Type B pancreatic cell (in vitro differentiated cells): ENCODE measurements at places on chromosomes 5 and 9.

GRCh38 chr5:31993165-31993961, 180.8 kb downstream of the GOLPH3 start:
- DNase-seq, result no peak

DNA sequence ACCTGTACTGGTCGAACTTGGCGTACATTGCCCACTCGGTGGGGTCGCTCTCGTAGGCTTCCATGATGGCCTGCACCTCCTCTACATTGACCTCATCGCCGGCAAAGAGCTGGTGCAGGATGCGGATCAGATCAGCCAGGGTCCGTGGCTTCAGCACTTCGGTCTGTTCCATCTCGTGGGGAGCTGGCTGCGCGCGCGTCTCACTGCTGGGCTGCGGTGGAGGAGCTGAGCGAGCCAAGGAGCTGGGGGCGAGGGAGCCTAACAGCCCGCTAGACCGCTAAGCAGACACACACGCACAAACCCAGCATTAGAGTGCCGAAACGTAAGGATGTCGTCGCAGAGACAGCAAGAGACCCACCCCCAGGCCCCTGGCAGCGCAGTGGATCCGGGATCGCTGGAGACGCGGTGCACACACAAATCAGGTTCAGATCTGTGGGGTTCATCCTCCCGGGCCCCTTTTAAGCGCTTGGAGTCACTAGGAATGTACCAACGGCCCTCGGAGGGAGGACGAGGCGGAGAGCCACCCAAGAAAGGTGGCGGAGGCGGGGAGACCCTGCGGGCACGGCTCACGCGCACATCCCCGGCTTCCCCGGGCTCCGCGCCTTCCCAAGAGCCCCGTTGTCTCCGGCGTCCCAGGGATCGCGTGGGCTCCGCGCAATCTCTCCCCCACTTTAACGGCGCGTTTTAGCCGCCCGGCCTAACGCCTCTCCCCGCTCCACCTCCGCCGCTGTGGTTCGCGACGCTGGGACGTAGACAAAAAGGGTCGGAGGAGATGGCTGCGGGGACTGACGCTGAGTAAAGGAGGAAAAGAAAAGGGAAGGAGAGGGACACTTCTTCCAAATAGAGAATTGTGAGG, at the start of gene CDO1:
TSS of gene CDO1 (minus strand) at position 434 of the 856 bp plus-strand sequence. CDS start at position 172, 262 bp downstream.
- peak; percentile 75 for DNase-seq

DNA sequence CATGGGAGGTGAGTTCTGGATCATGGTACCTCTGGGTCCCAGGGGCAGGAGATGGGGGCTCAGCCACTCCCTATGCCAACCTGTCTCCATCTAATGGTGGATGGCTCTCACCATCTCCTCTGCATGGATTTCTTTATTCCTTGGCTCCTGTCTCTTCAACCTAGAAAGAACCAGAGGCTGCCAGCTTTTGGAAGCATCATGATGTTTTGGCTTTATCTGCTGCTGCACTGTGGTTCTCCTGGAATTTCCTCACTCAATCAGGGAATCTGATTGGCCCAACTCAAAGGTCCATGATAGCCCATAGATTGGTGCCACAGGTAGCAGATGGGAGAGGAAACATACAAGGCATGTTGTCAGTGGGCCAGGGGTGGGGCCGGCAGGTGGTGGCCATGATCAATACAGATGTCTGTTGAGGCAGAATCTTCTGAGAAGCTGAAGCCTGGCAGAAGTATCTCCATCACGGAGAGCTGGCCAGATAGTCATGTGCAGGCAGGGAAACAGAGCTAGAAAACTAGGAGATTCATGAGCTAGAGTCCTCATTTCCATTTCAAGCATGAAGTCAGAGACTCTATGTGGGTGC, 158.2 kb downstream of the MACROH2A1 start:
- DNase-seq, result peak; percentile 34

DNA sequence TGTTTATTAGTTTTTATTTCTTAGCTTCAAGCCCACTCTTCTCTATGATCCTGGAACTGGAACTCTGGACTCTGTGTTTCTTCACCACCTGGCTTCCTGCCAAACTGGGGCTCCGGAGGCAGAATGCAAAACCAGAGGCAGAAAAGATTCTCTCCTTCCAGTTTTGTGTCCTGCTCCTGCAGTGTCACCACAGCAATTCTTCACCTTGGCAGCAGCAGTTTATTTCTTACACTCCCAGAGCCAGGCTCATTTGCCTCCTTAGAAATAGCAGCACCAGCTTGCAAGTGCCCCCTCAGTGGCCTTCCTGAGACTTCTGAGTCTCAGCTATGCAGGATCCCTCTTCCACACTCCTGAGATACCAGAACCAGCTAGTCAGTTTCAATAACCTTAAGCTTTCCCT, 26.7 kb upstream of the CAMK4 start:
- no peak for DNase-seq

DNA sequence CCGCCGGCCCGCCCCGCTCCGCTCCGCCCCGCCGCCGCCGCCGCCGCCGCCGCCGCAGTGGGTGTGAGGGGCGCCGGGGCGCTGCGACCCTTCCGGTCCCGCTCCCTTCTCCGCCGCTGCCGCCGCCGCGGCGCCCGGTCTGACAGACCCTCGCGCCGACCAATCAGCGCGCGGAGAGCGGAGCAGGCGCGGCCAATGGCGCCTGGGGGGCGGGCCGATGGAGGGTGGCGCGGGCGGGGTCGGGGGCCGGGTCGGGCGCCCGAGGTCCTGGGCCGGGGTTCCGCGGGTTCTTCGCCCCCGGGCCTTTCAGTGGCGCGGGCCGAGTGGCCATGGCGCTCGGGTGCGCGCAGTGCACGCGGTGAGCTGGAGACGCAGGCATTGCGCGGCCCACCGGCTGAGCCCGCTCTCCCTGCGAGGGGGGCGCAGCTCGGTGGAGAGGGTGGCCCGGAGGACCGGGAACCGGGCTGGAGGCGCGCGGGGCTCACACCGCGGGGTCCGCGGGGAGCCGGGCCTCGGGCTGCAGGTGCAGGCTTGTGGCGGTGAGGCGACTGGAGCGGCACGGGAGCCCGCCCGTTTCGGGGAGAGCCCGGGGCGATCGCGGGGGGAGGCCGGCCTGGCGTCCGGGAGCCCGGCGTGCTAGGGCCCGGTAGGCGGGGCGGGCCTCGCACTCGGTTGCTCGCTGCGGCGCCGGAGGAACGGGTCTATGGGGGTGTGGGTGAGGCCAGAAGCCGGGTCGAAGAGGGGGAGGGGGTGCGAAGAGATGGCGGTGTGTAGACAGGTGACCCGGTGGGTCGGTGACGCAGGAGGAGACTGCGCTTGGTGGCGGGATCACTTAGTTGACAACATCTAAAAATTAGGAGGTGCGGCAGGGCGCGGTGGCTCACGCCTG, at the start of gene MAPK9:
TSS of gene MAPK9 (minus strand) at position 141 of the 889 bp plus-strand sequence. CDS start 11,522 bp downstream, outside the sequence.
- peak; percentile 88 for DNase-seq

DNA sequence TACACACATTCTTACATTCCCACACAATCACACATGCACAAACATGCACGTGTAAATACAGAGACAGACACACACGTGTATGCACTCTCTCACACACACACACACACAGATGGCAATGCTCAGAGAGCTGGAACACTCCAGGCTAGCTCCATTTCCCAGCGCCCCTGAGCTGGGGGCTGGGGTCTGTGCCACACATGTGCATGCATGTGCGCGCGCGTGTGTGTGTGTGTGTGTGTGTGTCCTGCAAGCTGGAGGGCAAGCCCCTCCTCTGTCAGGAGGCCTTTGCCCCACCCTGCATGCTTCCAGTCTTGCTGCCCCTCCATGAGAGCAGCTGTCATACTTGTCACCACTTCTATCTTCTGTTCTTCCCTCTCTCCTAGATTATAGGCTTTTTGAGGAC, 16.6 kb upstream of the S1PR3 start:
- peak; percentile 53 for DNase-seq

DNA sequence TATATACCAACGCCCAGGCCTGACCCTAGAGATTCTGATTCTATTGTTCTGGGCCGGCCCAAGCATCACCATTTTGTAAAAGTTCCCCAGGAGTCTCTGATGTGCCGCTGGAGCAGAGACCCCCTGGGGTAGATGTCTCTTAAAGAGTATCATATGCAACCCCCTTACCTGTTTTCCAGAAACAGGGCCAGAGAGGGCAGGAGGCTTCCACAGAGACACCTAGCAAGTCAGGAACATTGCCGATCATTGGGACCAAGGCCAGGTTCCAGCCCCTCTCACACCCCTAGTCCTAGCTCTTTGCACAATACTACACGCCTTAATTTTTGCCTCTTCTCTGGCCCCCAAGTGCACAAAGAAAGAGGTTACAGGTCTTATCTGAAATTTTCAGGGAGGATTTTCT, 63.8 kb downstream of the TMOD1 start:
- DNase-seq, result peak; percentile 15

DNA sequence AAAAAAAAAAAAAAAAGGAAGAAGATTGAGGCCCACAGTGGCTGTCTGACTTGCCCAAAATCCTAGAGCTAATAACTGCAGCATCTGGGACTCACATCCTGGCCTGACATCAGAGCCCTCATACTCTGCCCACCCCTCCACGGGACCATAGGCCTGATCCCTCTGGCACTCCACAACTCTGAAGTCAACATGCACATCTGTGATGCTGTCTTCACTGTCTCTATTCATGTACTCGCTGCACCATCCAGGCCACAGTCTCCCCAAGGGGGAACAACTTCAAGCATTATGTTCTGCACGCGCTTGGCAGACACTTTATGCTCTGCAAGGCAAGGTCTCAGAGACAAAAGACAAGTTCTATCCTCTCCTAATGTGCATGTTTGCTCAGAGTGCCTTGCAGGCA, 158.2 kb downstream of the SPOCK1 start:
- no peak for DNase-seq

- no peak for DNase-seq
These were observed 108.5 kb downstream of the NNT start for GRCh38 chr5:43711496-43711895.

DNA sequence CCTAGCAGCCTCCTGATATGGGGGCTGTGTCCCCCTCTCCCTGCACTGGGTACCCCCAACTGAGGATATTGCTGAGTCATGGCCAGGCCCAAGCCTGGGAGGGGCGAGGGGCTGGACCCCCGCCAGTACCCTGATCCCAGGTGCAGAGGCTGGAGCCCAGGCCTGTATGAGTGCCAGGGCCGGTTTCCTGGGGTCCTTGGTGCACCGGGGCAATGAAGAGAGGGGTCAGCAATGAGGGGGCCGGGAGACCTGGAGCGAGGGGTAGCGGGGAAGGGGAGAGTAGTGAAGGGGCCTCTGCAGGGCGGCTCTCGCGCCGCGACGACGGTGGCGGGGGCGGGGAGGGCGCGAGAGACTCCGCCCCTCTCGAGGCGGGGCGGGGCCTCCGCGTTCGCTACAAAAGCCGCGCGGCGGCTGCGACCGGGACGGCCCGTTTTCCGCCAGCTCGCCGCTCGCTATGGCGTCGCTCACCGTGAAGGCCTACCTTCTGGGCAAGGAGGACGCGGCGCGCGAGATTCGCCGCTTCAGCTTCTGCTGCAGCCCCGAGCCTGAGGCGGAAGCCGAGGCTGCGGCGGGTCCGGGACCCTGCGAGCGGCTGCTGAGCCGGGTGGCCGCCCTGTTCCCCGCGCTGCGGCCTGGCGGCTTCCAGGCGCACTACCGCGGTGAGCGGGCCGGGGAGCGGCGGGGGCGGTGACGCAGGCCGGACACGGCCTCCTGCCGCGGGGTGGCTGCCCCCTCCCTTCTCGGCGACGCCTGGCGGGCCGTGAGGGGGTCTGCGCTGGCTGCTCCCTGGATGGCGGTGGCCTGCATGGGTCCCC, at the start of gene SQSTM1:
TSS of gene SQSTM1 (plus strand) at position 423 of the 815 bp plus-strand sequence. CDS start at position 455, 32 bp downstream.
- DNase-seq, result peak; percentile 87

DNA sequence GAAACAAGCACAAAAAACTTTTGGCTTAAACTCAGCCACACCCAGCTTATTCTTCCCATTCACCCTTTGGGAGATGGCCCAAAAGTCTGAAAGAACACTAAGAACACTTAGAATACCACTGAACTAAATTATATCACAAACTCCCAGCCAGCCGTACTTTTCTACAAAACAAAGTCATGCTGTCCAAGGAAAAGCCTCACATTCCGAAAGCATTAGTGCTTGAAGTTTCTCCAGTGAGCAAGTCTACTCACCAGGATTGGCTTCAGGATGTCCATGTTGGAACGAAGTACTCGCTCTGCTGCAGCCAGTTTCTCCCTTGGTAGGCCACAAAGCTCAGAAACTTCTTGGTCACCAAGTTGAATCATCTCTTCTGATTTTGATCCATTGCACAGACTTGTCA, 69.7 kb downstream of the ABCA1 start:
- DNase-seq, result no peak

- DNase-seq, result no peak
These were observed 142.5 kb downstream of the DENND1A start for GRCh38 chr9:123787416-123787815.

- no peak for DNase-seq
These were observed 234.7 kb downstream of the NR2F1-AS1 start for GRCh38 chr5:93346301-93346700.

GRCh38 chr5:154363411-154363810, 82.4 kb upstream of the SAP30L start:
- no peak for DNase-seq

GRCh38 chr9:99822806-99823591, 1.3 kb downstream of the NR4A3 start:
- DNase-seq, result no peak

DNA sequence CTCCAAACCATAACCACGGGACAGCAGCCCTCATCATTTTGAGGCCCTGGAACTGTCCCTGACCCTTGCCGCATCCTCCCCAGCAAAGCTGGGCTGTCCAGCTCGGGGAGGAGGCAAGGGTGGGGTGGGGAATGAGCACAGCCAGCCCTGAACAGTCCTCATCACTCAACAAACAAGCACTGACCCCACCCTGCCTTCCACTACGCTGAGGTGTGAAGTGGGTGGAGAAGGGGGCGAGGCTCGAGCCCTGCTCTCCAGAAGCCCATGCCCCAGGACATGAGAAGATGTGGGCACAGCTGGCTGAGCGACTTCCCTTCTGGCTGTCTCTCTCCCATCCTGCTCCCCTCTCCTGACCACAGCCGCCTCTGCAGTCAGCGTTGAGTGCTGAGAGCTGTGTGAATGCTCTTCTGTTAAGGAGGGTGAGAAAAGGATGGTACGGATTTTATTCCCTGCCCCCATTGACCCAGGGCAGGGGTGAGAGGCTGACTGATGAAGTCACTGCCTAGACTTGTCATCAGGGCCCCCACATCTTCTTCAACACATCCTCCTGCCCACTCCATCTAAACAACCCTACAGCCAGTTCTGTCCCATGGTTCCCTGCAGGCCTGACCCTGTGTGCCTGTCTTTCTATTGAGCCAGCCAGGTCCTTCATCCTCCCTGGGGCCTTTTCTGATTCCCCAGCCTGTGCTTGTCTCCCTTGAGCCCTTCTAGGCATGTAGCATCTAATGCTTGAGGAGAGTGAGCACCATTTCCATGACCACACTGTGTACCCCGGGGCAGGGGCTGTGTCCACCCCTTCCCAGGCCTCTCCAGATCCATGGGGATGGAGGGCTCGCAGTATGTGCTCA, 276.0 kb downstream of the FSTL4 start:
- DNase-seq, result no peak

DNA sequence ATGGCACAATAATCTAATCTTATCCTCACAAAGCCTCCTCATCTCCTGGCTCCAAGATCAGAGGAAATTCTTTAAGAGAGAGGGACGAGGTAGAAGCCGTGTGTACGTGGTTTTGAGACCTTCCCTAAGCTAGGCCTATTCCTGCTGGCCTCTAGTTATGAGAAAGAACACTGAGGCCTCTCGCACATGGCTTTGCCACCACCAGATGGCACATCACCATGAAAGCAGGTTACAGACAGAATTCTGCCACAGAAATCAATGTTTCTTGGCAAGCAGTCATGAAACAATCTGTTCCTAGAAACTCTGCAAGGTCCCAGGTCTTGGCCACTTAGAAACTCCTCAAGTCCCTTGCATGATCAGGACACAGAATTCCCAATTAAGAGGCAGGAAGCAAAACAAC, 268.2 kb upstream of the TAS2R1 start:
- no peak for DNase-seq

GRCh38 chr5:134115806-134116175, 1.3 kb downstream of the TCF7 start:
- no peak for DNase-seq
